ENCODE measurements at places on chromosomes 2 and 18. TPM values are rescaled to one million over a fixed set of nuclear protein-coding genes. Genes with fewer than 3 reads are reported as not detected.

DNA sequence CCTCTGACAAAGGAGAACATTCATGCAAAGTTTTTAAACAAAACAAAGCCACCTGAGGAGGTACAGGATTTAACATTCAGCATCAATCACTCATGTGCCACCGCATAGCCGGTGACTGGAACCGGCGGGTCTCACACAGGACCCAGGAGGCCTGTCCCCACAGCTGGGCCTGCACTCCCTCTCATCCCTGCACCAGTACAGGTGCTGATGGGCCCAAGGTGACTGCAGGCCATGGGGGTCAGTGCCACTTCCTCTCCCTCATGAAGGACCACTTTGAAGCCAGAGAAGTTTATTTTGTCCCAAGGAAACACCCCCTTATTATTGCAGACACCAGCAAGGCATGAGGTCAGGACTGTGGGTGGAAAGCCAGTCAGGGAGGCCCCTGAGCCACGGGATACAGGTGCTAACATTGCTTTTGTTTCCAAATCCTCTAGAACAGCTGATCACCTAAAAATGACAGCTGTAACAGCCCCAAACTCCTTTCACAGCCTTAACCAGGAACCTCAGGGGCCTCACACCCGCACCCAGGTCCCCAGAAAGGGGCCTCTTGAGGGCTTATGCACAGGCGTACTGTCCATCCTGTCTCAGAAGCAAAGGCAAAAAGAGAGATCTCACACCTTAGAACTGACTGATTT lies 14.0 kb downstream of the PARD6G start:
- no peak for DNase-seq

GRCh38 chr18:31680831-31681568 lies 3.4 kb downstream of the B4GALT6 start:
- no peak for DNase-seq

DNA sequence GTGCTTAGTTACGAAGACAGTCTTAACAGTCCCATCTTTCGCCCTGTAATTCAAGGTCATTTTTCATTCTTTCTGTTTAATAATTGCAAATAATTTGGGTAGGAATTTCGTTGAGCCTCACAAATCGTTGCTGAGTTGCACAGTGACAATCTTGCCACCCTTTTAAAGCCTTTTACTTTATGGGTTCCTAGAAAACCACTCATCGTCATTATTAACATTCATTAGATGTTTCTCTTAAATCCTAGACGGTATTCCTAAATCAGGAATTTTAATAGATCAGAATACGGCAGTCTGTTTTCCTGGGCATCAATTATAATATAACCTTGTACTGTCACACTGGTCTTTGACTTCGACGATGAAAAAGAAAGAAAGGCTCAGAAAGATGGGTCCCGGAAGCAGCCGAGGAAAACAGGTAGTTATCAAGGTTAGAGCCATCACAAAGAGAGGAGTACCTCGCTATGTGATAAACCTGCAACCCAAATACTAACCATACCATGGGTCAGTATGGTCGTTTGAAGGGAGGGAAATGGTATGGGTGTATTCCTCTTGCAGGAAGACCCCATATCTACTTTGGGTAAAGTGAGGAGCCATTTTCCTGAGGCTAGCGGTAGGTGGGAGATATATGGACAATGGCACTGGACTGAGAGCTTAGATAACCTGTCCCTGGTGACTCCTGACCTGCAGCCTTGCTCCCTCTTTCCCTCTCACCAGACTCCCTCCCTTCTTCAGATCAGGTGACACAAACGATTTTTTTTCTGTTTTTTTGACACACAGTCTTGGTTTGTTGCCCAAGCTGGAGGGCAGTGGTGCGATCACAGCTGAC lies 981 bp upstream of the SF3B1 start:
- no peak for DNase-seq

DNA sequence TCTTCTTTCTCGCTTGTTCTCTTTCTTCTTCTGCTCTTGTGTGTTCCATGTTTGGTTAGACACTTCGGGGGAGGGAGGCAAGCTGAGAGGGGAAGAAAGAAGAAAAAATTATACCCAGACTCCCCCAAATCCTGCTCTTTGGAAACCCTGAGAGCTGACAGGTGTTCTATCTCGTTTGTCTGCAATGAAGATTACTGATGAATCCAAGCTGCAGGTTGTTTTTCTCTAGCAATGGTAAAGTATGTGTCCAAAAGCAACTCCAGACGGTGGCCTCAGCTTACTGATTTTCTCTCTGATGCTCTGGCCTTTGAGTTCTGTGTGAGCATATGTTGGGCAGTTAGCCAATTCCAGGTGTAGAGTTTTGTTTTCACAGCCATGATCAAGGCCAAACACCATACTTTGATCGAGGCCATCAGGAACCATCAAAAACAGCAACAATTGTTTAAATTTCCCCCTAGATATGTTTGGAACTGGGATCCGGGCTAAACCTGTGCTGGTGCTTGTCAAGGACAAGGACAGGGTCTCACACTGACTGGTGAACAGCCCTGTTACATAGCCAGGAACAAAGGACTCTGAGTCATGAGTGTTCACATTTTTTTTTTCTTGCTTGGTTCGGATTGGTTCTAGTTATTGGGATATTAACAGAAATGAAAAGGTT lies 142.0 kb downstream of the PRKCE start:
- DNase-seq, result no peak

DNA sequence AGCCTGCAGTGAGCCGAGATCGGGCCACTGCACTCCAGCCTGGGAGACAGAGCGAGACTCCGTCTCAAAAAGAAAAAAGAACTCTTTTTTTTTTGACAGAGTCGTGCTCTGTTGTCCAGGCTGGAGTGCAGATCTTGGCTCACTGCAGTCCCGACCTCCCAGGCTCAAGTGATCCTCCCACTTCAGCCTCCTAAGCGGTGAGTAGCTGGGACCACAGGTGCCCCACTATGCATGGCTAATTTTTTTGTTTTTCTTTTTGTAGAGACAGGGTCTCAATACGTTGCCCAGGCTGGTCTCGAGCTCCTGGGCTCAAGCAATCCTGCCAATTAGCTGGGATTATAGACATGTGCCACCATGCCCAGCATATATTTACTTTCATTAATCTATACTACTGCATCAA lies 12.5 kb upstream of the INO80D start:
- no peak for DNase-seq

DNA sequence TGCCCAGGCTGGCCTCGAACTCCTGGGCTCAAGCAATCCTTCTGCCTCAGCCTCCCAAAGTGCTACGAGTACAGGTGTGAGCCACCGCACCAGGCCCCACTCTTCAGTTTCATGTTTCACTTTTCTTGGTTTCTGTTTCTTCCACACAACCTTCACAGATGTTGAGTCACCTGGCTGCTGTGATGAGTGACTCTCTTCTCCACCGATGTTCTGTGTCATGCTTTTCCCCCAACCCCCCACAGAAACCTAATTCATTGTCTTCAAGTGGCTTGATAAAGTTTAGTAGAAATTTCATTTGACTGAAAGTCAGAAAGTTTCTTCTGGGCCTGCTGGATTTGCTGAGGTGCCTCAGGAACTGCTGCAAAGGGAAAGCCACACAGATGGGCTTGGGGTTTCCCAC lies 78.5 kb downstream of the SPHKAP start:
- DNase-seq, result no peak

DNA sequence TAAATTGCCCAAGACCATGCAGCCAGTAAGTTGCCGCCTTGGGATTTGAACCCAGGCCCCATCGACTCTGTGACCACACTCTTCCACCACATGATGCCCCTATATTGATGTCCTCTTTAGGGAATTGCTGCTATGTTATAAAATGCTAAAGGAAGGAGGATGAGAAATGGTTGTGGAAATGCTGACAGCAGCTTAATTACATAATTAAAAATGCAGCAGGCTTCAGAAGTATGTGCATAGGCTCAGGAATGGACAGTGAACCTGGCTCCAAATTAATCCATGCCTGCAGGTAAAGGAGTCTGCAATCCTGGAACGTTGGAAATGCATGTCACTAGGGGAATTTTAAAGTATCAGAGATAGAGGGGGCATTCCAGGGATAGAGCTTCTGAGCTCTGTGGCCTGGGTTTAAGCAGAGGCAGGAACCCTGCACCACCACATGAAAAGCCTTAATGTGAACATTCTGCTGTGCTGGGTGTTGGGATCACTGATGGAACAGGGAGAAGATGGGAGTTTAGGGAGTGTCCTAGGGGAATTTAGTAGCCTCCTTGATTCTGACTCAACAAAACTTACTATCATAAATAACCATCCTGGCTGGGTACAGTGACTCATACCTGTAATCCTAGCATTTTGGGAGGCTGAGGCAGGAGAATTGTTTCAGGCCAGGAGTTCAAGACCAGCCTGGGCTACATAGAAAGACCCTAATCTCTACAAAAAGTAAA lies 76.1 kb upstream of the CCDC85A start:
- DNase-seq, result no peak

- DNase-seq, result no peak
Measured at GRCh38 chr18:56884511-56884910, 233.4 kb downstream of the WDR7 start.

The LOXHD1 gene
- 0.12 TPM for total RNA-seq

The REG1B gene
- not detected for total RNA-seq

DNA sequence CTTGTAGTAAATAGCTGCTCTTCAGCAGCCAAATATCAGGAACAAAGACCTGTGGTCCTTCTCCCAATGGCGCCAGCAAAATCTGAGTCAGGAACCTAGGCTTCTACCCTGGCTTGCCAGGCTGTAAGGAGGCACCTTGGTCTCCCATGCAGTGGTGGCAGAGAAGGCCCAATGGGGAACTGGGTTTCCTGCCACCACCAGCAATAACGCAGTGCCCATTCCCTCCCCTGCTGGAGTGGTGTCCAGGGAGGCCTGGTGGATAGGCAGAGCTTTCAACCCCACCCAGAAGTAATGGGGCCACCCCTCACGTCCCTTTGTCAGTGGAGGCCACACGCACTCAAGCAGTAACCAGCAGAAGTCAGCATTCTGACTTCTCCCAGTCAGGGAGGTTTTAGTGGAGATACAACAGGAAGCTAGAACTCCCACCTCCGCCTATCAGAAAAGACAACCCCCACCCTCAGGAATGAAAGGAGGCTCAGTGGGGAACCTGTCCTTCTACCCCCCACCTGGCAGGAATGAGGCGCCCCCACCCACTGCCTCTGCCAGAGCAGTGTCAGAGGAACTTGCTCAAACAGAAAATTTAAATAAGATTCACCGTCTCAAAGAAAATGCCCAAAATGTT lies 132.4 kb downstream of the COPS8 start:
- no peak for DNase-seq

- DNase-seq, result no peak
Measured at GRCh38 chr2:186459009-186459408, 27.1 kb upstream of the ZC3H15 start.

GRCh38 chr2:29106256-29106655 lies 9.0 kb upstream of the CLIP4 start:
- no peak for DNase-seq

The AP1S3 gene
- total RNA-seq, result 11.3 TPM

The EFR3B gene
- 0.06 TPM for total RNA-seq

The KRTCAP3 gene
- 7.4 TPM for total RNA-seq

DNA sequence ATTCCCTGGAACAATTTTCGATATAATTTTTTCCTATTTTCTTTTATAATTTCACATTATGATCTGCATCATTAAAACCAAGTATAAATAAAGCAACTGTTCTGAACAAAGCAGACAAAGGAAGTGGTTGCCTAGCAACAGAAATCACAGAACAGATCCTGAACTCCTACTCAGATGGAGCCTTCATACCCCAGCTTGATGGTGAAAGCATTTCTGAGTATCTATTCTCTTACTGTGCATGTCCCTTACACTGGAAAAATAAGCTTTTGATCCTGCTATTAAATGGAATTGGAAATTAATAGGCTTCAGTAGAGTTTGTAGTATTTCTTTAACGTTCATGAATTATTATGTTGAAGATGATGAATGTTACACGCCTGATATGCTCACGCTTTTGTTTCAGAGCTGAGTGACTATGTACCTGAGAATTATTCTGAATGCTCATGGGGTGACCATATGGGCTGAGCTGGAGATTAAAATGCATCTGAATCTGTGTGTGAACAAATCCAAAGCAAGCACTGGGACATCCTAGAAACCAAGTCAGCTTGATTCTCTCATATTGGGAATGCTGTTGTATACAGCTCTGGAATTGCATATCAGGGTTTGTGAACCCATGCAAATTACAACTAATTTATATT lies 254.0 kb downstream of the KCNJ3 start:
- DNase-seq, result no peak

DNA sequence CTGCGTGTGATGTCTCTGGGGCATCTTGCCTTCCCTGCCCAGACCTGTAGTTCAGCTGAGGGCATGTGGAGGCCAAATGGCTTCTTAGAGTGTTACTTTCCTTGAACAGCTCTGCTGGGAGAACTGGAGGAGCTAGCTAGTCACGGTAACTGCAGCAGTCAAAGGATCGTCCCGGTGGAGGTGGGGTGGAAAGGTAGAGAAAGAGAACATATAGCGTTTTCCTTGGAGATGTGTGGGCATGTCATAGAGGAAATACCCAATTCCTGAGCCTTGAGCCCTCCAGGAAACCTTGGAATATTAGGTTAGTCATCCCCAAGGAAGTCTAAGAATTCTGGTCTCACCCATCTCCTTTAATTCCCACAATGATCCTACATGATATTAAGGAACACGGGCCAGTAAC lies 33.5 kb upstream of the IL37 start:
- DNase-seq, result no peak

DNA sequence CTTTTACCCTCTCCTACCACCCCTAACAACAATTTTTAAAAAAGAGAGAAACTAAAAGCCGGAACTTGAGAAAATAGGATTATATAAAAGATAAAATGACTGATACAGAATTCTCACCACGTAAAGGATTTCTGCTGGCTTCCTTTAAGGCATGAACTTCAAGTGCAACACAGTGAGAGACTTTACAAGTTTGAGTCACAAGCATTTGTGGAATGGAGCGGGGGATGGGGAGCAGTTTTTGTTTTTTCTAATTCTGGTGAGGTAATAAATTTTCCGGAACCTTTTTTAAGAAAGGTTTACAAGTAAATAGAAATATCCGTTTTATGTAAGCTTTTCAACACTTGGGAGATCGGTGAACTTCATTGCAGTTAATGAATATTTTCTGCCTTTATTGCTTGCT lies 1.8 kb upstream of the CDH2 start:
- DNase-seq, result no peak

The ADCY3 gene
- 55.4 TPM for total RNA-seq

- DNase-seq, result no peak
Measured at GRCh38 chr18:49365346-49365745, 95.1 kb downstream of the DYM start.

DNA sequence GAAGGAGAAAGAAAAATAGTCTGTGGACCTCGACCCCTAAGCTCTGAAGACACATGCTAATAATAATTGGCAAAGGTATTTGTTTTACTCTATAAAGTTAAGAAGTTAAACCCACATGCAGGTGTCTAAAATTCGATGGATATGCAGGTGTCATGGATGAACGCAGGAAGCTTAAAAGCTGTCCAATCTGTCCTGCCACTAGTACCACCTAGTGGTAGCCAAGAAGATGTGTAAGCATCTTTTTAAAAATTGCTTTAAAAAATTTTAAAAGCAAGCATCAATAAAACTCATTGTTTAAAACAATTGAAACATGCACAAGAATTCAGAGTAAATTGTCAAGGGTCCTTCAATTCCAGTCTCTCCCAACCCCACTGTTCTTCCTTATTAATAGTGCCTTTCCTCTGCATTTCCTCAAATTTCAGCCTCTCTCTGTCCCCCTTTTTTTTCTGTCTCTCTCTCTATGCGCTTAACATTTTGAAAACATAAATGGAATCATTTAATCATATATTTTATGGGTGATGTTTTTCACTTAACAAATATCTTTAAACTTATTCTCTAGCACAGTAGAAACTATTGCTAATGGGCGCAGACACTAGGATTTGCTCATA lies 30.6 kb upstream of the PPP3R1 start:
- no peak for DNase-seq

- DNase-seq, result no peak
Measured at GRCh38 chr2:121015971-121016485, 269.0 kb downstream of the TFCP2L1 start.

GRCh38 chr2:219049282-219049681 lies 8.0 kb upstream of the CFAP65 start:
- DNase-seq, result no peak

All from activated naive CD8-positive, alpha-beta T cell treated with anti-CD3 and anti-CD28 coated beads for 36 hours (primary cell).